ENCODE measurements at places on chromosomes 3 and 15. TPM values are rescaled to one million over a fixed set of nuclear protein-coding genes. Genes with fewer than 3 reads are reported as not detected.

DNA sequence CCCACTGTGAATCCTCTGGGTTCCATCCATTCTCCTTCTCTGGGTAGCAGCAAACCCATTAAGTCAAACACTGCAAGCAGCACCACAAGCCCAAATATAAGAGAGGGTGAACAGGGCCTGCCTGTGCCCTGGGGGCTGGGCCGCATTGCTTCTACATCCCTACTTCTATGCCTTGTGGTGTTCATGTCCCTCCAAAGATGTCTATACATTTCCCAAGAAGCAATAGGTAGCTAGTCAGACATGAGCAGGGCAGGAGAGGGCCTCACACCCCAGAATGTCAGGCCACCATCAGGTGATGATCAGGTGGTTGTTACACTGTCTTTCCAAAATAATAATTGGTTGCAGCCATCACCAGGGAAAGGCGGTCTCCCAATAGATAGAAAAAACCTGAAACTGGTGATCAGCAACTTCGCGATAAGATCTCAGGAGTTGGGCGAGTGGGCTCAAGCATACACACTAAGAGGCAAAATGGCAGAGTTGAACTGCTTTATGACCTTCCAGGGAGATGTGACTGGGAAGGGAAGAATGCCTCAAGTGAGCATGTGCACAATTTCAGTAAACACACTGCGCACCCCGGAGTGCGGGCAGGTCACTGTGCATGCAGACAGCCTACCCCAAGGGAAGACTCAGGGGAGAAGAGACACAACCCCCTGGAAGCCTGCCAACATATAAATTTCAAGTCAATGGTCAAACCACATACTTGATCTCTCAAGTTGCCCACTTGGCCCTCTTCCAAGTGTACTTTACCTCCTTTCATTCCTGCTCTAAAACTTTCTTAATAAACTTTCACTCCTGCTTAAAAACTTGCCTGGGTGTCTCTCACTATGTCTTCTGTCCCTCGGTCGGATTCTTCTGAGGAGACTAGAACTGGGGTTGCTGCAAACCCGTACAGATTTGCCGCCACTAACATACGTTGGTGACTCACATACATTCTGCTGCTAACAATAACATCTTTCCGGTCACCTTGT is 39.9 kb downstream of the KLF15 start:
- DNase-seq: no peak

SLC24A5 gene
- total RNA-seq: not detected

DNA sequence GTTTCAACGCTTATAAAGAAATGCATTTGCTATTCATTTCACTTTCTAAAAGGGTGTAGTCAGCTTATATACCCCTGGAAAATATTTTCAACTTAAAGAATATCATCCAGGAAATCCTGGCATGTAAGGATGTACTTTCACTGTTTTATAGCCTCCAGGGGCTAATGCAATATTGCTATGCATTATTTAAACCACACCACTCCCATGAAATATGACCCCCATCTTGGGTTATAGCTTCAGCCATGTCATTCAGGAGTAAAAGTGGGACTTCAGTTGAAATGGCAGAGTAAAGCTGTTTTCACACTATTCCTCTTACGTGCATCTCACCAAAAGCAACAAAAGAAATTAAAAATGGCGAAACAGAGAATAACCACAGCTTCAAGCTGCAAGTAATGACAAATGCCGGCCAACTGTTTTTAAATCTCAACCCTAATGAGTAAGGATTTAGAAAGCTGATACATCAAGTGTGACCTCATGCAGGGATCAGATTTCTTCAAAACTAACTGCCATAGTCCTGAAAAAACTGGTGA is 84.5 kb downstream of the COL6A6 start:
- DNase-seq: no peak

- DNase-seq: no peak
Measured at GRCh38 chr3:23834082-23834870, 28.5 kb downstream of the UBE2E1 start.

GRCh38 chr3:171804618-171805389 is 5.5 kb downstream of the PLD1 start:
- DNase-seq: peak; percentile 32

IMPG2 gene
- 0.05 TPM for total RNA-seq

GRM7 gene
- not detected for total RNA-seq

- DNase-seq: no peak
Measured at GRCh38 chr3:59142556-59142955, 92.7 kb upstream of the CFAP20DC start.

DNA sequence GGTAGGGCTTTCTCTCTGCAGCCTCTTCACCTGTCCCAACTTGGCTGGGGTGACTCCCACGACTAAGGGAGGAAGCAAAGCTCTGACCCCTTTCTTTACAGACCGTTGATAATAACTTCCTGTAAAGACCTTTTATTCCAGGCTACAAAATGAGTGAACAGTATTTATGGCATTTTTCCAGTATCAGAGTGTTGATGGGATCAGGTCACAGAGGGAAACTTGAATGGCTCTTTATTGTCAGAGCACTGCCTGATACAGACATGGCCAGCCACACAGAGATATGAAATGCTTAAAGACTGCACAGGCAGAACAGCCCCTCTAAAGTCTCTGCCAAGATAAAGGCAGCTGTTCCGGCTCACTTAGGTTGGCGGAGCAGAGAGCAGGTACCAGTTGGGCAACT is 1033.9 kb upstream of the NR2F2 start:
- DNase-seq: no peak

GATM gene
- total RNA-seq: not detected

GRAMD2A gene
- not detected for total RNA-seq

DNA sequence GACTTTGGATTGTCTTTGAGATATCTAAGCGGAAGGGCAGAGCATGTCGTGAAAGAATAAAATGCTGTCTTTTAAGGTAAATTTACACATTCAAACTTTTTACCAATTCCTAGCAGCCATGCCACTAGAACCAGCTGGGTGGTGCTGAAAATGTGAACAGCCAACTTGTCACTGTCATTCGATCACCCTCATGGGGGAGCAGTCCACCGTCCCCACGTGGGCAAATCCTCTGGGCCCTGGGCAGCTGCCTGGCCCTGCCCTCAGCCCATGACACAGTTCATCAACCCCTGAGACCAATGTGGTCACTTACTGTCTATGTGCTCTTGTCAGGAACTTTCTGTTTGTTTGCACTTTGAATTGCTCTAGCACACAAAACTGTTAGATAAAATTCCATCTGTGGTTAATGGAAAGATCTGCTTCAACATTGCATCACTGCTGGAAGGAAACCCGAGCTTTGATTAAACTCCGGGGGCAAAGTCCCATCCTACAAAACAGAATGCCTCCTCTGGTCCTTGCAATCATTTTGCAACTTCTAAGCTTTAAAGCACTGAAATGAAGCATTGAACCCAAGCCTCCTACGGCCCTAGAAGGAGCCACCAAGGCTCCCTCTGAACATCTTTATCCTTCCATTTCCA is 50.1 kb downstream of the PCSK6 start:
- no peak for DNase-seq

DNA sequence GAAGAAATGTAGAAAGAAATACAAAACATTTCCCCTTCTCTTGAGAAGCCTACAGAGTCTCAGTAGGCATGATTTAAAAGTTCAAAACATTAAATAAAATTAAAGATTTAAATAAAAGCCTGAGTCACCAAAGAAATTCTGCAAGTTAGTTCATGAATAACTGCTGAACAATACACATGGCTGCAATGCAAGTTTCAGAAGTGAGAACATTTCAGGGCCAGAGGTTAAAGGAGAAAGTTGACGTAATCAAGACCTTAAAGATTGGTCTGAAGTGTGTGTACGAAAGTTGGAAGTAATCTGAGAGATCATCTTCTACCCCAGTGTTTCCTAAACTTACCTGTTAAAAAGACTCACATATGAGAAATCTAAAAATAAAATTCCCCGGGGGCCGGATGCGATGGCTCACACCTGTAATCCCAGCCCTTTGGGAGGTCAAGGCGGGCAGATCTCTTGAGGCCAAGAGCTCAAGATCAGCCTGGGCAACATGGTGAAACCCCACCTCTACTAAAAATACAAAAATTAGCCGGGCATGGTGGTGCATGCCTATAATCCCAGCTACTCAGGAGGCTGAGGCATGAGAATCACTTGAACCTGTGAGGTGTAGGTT is 108.7 kb upstream of the PHLDB2 start:
- DNase-seq: no peak

SLC22A13 gene
- total RNA-seq: not detected

DNA sequence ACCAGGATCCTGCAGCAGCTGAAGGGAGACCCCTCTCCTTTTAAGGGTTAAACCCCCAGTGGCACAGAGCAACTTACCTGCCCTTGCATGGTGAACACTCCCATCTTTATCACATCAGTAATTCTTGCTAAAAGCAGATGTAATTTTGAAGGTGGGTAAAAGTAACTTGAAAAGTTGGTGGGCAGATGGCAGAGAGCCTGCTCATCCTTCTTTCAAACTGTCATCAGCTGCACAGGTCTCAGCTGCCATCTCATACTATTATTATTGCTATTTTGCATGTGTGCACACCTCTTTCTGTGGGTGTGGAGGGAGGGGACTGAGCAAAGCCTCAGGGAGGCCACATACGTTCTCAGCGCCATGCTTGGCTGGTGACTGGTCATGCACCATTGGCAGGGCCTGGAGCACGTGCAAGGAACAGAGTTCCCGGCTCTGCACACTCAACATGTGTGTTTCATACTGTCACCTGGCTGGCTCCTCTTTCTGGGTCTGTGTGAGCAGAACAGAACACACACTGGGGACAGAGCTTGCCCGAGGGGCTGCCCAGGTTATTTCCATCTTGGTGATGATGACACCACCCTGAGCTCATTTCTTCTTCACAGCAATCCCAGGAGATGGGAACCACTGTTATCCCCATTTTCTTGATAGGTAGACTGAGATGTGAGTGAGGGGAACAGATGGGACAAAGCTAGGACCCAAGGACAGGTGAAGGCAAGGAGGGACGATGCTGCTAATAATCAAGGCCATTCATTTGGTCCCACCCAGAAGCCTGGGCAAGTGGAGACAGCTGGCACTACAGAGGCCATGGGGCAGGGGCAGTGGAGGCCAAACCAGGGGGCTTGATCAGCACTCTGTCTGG is 95.8 kb upstream of the KLF13 start:
- no peak for DNase-seq

DNA sequence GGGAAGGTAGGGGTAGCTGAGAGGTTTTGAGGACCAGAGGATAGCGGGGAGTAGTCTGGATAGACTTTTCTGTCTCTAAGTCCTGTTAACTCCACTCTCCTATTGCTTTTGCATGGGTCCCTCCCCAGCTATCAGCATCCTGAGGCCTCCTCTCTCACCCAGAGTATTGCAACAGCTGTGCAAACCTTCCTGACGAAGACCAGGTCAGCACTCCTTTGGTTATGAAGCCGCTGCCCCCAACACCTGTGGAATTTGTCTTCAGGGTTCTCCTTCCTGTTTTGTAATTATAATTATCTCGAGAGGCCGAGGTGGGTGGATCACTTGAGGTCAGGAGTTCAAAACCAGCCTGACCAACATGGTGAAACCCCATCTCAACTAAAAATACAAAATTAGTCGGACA is 24.8 kb downstream of the TYRO3 start:
- no peak for DNase-seq

SNX22 gene
- 0.05 TPM for total RNA-seq

- no peak for DNase-seq
Measured at GRCh38 chr3:28290863-28291300, 49.5 kb downstream of the CMC1 start.

- no peak for DNase-seq
Measured at GRCh38 chr3:192207651-192208050, 519.7 kb downstream of the FGF12 start.

RBMS3 gene
- 31.7 TPM for total RNA-seq

- no peak for DNase-seq
Measured at GRCh38 chr3:49805367-49805782, 2.3 kb downstream of the INKA1 start.

DNA sequence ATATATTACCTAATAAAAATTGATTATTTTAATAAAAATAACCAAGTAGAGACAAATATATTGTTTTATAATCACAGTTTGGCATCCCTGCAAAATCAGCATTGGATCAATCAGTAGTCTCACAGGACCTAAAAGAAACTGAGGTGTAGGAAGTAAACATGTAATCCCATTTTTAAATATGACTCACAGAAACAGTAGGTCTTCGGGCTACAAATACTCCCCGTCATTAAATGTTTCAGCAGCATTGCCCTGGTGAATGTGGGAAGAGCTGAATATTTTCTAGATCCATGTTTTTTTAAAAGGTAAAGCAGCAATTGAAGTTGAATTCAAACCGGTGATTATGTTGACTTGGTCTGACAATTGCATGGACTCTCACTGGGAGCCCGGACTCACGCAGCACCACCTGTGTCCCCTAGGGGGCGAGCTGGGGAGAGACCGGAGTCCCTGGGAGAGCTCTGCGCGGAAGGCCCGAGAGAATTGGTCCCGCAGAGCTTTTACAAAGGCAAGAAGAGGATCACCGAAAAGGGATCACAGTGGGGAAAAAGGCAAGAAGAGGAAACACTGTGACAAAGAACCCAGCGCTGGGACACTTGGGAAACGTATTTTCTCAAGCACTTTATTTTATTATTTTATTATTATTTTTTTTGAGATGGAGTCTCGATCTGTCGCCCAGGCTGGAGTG is 17.2 kb upstream of the USP3 start:
- DNase-seq: peak; percentile 73

DNA sequence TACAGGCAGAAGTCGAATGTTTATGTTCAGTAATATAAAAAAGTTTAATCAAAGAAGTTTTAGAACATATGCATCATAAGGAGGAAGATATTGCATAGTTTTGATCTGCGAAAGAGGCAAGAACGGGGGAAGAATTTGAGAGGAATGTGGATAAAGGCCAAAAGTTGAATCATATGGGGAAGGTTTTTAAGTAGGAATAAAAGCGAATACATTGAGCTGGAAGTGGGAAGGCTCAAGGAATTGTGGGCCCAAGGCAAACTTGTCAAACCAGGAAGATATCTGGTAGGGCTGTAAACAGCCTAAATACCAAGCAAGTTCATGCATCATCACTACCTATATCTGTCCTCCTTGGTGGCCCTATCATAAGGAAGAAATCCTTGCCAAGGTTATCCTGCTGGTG is 186.9 kb downstream of the MAGI1 start:
- no peak for DNase-seq

DNA sequence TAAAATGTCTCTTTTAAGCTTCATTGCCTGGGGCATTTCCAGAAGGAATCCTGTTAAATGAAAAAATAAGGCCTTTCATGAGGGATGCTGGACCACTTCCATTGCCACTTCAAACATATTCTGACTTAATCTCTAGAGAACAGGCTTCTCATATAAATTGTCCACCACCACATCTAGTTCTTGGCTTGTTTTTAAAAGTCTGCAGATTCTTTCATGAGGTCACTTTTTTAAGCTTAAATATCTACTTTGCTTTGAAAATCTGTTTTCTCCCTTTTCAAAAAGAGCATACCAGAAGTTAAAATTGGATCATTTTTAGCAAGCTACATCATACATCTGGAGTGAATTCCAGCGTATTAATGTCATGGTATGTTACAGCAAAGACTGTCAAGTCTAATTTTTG is 131.6 kb downstream of the C3orf70 start:
- no peak for DNase-seq

- DNase-seq: no peak
Measured at GRCh38 chr3:29822071-29822470, 541.2 kb downstream of the RBMS3 start.

- DNase-seq: peak; percentile 41
Measured at GRCh38 chr15:40859206-40859851, 14.7 kb downstream of the RHOV start.

- no peak for DNase-seq
Measured at GRCh38 chr15:93865586-93865985, 365.8 kb upstream of the MCTP2 start.

SEMA3F gene
- 0.58 TPM for total RNA-seq
